ENCODE measurements at places on chromosomes 13 and 19.

GRCh38 chr13:111941845-111942447, 125.0 kb upstream of the SOX1 start:
- DNase-seq = no peak

- DNase-seq = peak; percentile 4
These were observed 35.9 kb upstream of the ZSCAN5A start for GRCh38 chr19:56350416-56351045.

GRCh38 chr19:45881909-45882528, 3.9 kb downstream of the IRF2BP1 start:
- DNase-seq = no peak

DNA sequence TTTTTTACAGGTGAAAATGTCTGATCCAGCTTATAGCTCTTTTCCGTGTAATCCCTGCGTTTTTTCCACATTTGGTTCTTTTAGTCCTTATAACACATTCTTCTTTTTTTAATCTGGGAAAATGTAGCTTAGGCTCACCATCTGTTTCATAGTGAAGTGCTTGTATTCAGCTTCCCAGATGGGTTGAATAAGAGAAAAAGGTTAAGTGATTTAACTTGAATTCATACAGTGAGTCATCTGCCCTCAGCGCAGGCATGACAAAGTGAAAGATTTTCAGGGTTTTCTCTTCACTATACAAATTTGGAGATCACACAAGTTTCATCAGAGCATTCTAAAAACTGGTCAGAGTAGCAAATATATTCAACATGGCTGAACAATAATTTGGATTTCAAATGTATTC, 224.8 kb downstream of the SPRY2 start:
- no peak for DNase-seq

- no peak for DNase-seq
These were observed 347 bp upstream of the CLDN10 start for GRCh38 chr13:95552208-95552538.

DNA sequence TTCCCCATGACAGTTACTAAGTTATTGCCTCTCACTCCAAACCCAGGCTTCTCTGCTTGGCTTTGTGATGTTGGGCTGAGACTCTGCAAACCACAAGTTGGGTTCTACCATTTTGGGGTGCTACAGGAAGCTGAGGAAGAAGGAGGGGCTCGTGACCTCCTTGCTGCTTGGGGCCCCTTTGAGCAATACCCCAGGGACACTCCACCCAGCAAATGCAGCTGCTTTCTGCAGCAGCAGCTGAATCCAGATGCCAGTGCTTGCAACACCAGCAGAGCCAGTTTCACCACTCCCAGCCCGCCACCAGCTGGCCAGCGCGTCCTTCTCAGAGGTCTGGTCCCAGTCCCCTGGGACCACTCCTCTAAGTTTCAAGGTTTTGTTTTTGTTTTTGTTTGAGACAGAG, 22.0 kb upstream of the UBAC2 start:
- DNase-seq = no peak

GRCh38 chr13:45016792-45017425, 27.6 kb downstream of the GPALPP1 start:
- no peak for DNase-seq

GRCh38 chr19:6216996-6217751, 62.6 kb downstream of the MLLT1 start:
- DNase-seq = no peak

DNA sequence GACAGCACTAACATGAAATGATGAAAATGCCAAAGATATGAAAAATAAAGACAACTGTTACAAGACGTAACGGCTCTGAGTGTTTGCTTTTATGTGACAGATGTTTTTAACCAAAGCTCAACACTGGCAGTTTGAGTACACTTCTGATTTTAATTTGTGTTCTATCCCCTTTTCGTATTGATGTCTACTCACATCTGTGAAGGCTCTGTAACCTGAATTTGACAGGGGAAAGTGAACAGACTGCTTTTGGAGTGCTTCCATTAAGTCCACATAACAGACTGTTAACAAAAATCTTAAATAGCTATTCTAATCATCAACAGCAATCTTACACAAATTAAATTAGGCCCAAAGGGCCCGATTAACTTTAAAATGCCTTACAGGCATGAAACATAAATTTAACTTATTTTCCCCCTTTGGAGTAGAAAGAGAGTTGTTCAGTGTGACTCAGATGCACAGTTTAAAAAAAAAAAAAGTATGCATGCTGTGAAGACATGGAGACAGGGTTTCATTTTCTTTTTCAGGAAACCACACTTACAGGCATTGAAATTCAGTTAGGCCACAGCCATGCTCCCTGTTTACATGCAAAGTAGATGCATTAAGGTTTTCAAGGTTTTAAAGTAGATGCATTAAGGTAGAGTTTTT, 16.3 kb upstream of the RNASEH2B start:
- no peak for DNase-seq

DNA sequence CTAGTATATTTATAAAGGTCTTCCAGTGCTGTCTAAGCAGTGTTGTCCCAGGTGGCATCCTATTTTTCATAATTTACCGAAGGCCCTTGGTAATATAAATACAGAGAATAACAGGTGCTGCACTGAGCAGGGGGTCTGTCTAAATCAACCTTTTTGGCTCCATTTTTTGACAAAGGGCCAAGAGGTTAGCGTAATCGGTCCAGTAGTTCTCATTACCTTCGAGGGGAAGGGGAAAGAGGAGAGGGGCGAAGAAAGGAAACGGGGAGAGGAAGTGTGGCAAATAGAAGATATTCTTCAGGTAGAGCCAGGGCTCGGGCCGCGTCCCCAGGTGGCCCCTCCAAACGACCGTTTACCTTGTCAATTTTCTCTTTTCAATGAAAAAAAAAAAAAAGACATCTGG, 749 bp upstream of the PAN3 start:
- peak; percentile 40 for DNase-seq

DNA sequence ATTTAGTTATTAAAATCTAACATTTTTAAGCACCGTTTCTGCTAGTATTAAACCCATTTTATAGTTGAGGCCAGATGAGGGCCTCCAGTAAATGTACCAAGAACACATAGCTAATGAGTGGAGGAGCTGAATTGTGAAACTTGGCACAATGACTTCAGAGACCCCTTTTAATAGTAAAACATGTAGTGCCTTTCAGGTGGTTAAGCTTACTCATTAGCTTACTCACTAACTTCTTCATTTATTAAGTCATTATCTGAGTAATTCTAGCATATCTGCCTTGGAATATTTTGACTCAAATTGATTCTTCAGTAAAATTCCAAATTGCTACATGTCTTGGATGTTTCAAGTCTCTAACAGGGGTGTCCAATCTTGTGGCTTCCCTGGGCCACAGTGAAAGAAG, 735.2 kb downstream of the LIG4 start:
- DNase-seq = no peak

- DNase-seq = no peak
These were observed 15.5 kb upstream of the SPACA4 start for GRCh38 chr19:48591021-48591420.

DNA sequence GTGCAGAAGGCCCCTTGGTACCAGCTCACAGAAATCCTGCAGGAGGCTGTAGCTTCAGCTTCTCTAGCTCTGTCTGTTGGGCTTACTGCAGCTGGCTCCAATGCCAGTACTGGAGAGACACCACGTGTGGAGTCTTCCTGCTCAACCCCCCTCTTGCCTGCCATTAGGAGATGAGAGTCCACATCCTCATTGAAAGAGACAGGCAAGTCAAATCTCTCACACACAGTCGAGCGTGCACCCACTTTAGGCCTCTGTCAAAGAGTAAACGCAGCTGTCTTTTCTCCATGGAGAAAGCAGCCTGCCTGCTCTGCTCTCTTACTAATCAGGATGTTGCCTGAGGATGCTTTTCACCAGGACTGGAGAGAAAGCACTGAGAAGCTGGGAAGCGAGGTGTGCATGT, 523.0 kb upstream of the NBEA start:
- no peak for DNase-seq

DNA sequence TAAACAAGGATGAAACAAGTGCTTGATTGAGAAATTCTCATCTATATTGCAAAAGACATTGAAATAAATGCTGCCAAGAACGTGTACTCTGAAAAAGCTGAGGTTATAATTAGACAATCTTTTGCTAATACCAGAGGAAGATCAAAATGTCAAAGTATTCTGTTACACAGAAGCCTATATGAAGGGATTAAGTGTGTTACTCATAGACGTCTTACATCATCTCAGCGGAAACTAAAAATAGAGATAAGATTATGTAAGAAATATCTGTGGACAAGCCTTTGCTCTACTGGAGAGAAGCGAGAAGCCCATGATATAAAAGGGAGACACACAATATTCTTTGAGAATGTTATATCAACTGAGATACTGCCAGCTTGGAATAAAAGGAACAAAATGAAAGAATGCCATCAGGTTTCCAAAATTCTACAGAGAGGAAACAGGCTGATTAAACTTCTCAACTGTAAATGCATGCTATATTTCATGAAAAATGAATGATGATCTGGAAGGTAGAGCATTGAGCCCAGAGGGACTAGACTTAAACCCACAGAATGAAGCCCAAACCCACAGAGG, 699.0 kb downstream of the GPC5 start:
- no peak for DNase-seq

GRCh38 chr19:5698635-5699422, 8.7 kb downstream of the RPL36 start:
- DNase-seq = no peak

DNA sequence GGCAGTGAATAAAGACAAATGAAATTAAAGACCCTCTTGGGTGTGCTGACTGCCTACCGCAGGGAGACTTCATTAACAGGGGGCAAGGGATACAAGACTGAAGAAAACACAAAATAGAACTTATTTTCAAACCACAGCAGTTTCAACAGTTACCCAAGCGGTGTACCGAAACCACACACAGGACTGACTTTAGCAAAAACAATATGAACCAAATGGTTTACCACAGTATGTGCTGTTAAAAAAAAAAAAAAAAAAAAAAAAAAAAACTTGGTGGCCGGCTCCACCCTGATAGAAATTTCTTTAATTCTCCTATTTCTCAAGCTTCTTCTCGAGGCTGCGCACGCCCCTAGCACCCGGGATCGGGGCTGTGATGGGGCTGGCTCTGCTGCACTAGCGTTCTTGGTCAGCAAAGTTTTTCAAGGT, 42.6 kb downstream of the KLF2 start:
- DNase-seq = no peak
